ENCODE measurements at places on chromosomes 3 and 15.

GRCh38 chr15:74307827-74308811, 59.3 kb downstream of the CYP11A1 start:
- peak; percentile 24 for DNase-seq

- DNase-seq = no peak
Observed at GRCh38 chr15:60102748-60103147, 98.6 kb downstream of the FOXB1 start.

- DNase-seq = peak; percentile 19
Observed at GRCh38 chr3:127964053-127964452, 49.0 kb downstream of the KBTBD12 start.

DNA sequence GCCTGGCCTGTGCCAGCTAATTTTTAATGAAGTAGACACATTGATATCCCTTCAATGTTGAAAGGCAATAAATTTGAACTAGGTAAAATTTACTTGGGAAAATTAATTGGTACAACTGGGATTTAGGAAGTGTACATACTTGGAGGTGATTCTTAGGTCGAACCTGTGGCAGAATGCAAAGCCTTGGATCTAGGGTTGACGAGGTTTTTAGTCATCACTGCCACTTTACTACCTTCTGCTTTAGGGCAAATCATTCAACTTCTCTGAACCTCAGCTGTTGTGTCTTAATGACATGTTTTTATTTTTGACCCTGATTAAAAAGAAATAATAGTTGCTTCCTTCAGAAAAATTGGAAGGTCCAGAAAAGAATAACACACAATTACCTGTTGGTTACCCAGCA, 2.5 kb downstream of the APPL1 start:
- no peak for DNase-seq

DNA sequence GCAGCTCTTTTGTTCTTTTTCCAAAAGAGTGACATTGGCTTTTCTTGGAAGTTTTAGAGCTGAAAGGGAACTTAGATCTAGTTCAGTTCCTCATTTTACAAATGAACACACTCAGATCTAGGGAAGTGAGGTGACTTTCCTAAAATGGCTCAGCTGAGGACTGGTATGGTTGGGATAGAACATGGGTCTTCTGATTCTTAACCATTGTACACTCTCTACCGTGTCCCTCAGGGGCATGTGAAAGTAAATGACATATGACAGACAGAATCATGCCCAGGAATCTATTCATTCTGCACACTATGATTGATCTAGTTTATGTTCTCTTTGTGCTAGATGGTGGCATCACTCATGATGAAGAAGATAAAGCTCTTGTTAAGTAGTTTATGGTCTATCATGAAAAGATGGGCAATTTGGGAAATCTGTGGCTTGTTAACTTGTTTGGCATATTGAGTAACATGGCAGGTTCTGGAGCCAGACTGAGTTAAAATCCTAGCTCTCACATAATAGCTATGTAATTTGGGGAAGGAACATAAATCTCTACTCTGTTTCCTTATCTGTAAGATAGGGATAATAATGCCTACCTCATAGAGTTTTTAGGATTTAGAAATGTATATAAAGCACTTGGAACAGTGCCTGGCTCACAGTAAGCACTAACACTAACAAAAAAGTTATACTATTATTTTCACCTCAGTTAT, 30.9 kb downstream of the UBE2E1 start:
- no peak for DNase-seq

- DNase-seq = no peak
Observed at GRCh38 chr3:74089814-74090213, 465.1 kb upstream of the PDZRN3 start.

DNA sequence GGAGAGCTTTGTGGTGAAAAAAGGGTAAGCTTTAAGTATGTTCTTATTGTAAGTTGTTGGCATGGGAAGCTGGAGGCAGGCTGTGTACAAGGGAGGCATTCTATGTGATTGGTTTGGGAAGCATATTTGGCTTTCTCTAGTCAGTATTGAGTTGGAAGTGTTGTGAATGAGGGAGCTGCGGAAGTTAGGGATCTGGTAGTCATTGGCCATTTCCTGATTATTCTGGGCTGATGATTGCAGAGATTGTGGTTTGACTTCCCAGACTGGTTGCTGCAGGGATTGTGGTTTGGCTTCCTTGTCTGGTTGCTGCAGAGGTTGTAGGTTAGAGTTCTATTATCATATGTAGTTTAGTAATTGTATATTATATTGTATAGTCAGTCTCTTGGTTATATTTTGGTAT, 21.0 kb downstream of the STXBP5L start:
- no peak for DNase-seq

DNA sequence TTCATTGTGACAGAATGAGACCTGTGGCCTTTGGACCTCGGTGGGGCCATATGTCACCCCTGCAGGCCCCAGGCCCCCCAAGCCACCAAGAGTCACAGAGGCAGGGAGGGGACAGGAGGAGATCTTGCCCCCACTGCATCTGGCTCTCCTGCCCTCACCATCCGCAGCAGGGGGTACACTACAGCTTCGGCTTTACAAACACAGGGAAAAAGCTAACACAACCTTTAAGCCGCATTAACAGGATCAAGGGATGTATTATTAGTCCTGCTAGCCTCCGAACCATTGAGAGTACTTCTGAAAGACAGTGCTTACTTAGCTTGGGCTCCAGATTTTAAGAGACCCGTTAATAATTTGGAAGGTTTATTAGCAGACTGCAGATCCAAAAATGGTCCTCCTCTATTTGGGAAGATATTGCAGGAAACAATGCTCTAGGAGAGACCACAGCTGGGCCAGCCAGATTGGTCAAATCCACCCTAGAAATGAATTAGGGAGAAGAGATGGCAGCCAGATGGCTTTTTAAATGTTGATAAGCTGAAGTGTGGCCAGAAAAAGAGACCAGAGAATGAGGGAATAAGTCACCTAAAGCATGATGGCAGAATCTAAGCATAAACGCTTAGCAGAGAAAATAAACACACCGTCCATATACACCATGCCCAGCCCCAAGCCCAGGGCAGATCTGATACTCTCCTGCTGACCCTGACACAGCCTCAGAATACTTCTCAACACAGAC, 31.5 kb downstream of the SRGAP3 start:
- DNase-seq = no peak

DNA sequence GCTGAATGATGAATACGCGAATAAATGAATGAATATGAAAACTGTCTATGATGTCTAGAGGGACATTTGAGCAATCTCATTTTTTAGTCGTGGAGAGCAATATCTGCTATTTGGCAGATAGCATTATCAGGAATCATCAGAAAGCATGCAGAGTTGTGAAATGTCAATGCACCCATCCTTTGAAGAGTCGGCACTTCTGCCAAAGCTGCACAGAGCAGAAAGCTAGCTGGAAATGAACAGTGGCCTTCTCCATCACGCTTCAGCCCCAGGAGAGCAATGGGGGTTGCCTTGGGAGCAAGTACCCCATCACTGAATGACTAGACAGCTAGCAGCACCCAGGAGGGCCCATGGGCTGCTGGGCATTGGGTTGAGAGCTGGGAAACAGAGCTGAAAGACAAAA, 69.1 kb upstream of the PROK2 start:
- DNase-seq = no peak

- peak; percentile 9 for DNase-seq
Observed at GRCh38 chr3:188901126-188901525, 270.6 kb upstream of the TPRG1 start.

GRCh38 chr3:181782306-181782954, 70.7 kb downstream of the SOX2 start:
- peak; percentile 43 for DNase-seq

DNA sequence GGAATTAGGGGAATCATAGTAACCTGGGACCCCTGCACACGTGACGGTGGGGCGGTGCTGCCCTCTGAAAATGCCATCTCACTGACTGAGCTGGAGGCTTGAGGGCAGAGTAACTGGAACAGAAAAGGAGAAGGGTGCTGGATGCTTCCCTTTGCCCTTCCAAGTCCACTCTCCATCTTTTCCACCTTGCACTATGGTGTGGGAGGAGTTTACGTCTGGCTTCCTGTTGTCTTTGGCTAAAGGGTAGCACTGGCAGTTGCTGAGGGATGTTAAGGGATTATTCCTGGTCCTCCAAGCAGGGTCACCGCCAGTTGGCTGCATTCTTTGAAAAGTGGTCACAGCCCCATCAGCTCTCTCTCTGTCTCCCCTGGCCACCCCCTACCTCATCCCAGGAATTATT, 129.4 kb upstream of the SNTN start:
- no peak for DNase-seq

- no peak for DNase-seq
Observed at GRCh38 chr15:52856286-52856685, 66.2 kb upstream of the ONECUT1 start.

DNA sequence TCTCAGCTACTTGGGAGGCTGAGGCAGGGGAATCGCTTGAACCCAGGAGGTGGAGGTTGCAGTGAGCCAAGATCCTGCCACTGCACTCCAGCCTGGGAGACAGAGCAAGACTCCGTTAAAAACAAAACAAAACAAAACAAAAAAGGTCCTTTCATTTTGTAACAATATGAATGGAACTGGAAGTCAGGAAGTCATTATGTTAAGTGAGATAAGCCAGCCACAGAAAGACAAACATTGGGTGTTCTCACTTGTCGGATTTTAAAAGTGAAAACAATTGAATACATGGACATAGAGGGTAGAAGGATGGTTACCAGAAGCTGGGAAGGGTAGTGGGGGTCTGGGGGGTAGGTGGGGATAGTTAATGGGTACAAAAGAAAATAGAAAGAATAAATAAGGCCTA, 12.5 kb upstream of the B3GALNT1 start:
- no peak for DNase-seq

DNA sequence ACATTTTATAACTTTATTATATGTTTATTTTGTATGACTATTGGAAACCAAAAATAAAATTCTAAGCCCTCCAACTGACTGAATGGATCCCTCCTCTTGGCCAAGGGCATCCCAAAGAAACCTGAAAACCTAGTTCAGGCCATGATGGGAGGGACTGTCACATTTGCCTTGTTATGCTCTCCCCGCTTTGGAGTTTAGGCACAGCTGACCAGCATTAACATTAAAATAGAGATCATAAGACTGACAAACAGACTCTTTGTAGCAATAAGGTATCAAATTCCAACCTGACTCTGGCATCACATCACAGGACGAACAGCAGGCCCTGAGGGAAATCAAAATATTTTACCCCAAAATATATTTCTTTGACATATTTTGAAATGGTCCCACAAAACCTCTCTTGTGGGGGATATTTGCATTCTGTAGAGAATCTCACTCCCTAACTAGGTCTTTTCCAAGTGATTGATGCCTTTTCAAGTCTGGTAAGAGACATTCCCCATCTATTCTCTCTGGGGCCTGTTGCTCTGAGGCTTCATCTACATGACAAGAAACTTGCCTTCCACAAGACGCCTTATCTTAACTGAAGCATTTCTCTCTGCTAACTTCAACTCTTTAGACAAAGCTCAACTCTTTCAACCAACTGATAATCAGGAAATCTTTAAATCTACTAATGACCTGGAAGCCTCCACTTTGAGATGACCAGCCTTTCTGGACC, 81.8 kb upstream of the PRR23E start:
- no peak for DNase-seq

Data from erythroblast (primary cell).